Right hindlimb (tissue), 1 donor: ENCODE measurements at places on chromosomes 1 and 21.

- peak; percentile 25 for DNase-seq
Observed at GRCh38 chr1:157439302-157439954, 112.9 kb downstream of the FCRL5 start.

- no peak for DNase-seq
Observed at GRCh38 chr1:94855307-94855700, 35.1 kb downstream of the SLC44A3 start.

- DNase-seq, result no peak
Observed at GRCh38 chr1:51636764-51637522, 20.1 kb downstream of the OSBPL9 start.

GRCh38 chr1:206579747-206580437 is 32.4 kb downstream of the EIF2D start:
- DNase-seq, result no peak

DNA sequence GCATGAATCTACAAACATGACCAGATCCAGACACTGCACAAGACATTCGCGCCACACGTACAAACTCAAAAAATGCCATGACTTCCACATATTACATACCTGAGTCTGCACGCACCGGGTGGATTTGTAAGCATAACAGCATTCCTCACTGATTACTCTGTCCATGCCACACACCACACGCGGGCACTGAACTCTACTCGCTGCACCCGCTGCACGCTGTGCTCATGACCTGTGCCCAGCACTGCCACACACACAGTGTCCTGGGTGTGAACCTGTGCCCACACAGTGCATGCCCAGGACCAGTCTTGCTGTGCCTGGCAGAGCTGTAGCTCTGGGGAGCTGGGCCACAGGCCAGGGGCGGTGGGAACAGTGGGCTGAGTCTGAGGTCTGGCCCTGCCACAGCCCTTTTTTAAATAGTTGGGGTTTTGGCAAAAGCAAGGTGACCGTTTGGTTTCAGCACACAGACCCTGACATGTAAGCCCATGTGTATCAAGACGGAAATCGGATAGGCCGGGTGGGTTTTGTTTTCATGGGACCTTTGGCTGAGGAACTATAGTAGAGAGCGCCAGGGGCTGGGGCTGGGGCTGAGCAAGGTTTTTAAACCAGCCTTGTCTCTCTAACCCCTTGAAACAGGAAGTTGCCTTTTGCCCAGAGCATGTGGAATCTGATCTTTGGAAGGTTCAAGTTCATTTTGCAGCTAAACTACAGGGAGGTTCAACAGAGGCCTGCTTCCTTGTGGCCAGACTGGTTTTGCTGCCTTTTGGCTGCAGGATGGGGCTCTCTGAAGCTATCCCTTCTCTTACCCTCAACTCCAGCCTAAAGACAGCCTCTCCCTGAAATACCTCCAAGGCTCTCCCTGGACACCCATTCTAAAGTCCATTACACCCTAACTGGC is 12.3 kb upstream of the GOLT1A start:
- peak; percentile 33 for DNase-seq

- DNase-seq, result no peak
Observed at GRCh38 chr1:205959789-205960188, 16.5 kb upstream of the SLC26A9 start.

DNA sequence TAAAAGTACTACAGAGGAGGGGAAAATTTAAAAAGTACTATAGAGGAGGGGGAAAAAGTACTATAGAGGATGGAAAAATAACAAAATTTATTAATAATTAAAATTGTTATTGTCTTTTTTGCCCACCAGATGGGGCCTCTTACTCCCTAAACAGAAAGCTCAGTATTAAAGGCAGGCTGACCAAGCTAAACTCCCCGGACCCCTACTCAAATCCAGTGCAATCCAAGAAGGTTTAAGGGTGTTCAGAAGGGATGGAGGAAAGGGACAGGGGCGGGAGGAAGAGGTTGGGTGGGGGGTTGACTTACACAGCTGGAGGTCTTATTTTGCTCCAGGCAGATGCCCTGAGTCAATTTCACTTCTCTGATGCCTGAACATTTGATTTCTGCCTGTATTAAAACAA is 13.7 kb downstream of the CD34 start:
- DNase-seq, result no peak

GRCh38 chr1:85379203-85380136 is 85.5 kb downstream of the DDAH1 start:
- DNase-seq, result no peak

- DNase-seq, result no peak
Observed at GRCh38 chr1:33576821-33577599, 104.6 kb downstream of the ZSCAN20 start.

GRCh38 chr1:112402682-112403643 is 6.9 kb downstream of the CTTNBP2NL start:
- no peak for DNase-seq

- DNase-seq, result no peak
Observed at GRCh38 chr1:89022167-89022959, at the start of gene GBP3. Gene GBP3 (minus strand): TSS chr1:89022866. CDS start chr1:89020721, 2,145 bp downstream.

- DNase-seq, result no peak
Observed at GRCh38 chr1:12649971-12650421, 6.1 kb downstream of the AADACL4 start.

DNA sequence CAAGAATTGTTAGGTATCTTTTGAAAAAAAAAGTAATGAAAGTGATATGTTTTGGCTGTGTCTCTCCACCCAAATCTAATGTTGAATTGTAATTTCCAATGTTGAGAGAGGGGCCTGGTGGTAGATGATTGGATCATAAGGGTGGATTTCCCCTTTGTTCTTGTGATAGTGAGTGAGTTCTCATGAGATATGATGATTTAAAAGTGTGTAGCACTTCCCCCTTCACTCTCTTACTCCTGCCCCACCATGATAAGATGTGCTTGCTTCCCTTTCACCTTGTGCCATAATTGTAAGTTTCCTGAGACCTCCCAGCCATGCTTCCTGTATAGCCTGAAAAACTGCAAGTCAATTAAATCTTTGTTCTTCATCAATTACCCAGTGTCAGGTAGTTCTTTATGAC is 70.7 kb downstream of the XCL2 start:
- DNase-seq, result no peak

- DNase-seq, result no peak
Observed at GRCh38 chr1:107195476-107195875, 54.6 kb downstream of the NTNG1 start.

DNA sequence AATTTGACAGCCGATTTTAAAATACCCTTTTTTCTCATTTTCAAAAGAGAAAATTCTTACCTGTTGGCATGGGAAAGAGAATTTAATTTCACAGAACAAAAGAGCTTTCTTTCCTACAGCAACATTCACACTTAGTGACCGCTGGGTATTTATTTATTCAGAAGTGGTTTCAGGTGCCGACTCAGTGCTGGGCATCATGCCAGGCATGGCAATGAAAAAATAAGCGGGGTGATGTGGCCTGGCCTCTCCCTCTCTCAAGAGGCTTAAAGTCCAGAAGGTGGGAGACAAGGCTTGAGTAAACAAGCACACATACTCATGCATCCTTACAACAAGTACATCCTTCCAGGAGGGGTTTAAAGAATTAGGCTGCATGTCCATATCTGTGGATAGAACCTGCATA is 4.1 kb upstream of the PCP4 start:
- DNase-seq, result no peak

GRCh38 chr1:12345350-12346217 is 115.8 kb downstream of the VPS13D start:
- DNase-seq, result no peak

GRCh38 chr1:173400387-173400995 is 76.6 kb upstream of the PRDX6 start:
- DNase-seq, result no peak

- DNase-seq, result no peak
Observed at GRCh38 chr1:200317236-200317635, 92.6 kb downstream of the ZNF281 start.

GRCh38 chr1:219330669-219331068 is 157.0 kb downstream of the LYPLAL1 start:
- no peak for DNase-seq

DNA sequence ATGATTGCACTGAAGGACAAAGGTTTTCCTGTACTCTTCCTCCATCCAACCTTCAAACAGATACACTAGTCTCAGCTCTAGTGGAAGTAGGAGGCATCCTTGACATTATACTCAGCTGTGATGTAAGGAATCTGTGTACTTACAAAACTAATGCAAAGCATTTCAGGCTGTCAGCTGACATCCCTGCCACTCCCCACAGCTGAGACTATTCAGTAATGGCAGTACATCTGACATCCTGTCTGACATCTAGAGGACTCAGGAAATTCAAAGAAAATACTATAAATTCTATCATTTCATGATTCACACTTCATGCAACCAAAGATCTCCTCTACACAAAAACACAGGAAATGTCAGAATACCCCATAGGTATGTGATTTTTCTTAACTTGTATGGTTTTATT is 325.8 kb downstream of the SMYD3 start:
- no peak for DNase-seq

DNA sequence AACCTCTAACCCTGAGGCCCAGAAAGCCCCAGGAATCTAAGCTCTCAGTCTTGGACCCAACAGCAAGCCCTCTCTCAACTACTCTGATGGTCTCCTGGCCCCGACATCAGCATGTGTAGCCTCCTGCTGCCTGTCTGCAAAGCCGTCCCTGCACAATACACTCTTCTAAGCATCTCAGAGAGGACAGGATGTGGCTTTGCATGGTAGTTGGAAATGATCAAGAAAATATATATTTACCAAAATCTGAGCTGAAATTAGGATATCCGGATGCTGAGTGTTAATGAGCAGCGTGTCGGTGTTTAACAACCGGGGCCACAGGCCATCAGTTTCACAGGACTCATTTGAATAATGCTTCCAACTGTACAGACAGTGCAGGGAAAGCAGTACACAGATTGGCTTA is 59.1 kb upstream of the SIM2 start:
- no peak for DNase-seq

DNA sequence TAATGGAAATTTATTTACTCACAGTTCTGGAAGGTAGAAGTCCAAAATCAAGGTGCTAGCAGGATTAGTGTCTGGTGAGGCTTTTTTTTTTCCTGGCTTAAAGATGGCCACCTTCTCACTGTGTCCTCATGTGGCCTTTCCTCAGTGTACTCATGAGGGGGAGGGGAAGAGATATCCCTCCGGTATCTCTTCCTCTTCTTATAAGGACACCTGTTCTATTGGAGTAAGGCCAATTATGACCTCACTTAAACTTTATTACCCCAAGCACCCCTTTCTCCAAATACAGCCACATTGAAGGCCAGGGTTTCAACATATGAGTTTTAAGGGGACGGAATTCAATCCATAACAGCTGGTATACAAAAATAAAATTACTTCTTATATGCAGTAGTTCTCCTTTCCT is 203.7 kb upstream of the C1orf87 start:
- no peak for DNase-seq

GRCh38 chr1:237528545-237528944 is 362.2 kb downstream of the ZP4 start:
- no peak for DNase-seq

GRCh38 chr1:32958827-32959226 is 5.8 kb downstream of the RNF19B start:
- no peak for DNase-seq

DNA sequence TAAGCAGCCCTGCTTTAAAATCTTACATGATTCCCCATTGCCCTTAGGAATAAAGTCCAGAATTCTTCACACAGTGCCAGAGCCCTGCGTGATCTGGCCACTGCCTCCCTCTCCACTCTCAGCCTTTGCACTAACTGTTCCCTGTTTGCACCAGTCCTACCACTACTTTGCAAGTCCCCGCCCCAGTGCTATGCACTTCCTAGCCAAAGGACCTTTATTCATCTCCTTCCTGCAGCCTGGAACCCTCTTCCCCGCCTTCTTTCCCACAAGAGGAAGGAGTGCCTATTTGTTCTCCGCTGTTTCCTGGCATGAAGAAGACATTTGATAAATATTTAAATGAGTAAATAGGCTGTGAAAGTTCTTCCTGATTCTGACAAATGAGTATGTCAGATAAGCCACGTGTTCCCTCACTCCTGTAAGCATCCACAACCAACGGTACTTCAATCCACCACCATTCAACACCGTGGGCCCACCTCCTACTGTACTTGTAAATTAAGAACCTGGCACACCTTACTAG is 23.9 kb downstream of the CAPN8 start:
- DNase-seq, result no peak

- no peak for DNase-seq
Observed at GRCh38 chr21:44900559-44901251, 20.0 kb downstream of the ITGB2 start.

- no peak for DNase-seq
Observed at GRCh38 chr1:212188599-212189351, 96.4 kb upstream of the PPP2R5A start.

DNA sequence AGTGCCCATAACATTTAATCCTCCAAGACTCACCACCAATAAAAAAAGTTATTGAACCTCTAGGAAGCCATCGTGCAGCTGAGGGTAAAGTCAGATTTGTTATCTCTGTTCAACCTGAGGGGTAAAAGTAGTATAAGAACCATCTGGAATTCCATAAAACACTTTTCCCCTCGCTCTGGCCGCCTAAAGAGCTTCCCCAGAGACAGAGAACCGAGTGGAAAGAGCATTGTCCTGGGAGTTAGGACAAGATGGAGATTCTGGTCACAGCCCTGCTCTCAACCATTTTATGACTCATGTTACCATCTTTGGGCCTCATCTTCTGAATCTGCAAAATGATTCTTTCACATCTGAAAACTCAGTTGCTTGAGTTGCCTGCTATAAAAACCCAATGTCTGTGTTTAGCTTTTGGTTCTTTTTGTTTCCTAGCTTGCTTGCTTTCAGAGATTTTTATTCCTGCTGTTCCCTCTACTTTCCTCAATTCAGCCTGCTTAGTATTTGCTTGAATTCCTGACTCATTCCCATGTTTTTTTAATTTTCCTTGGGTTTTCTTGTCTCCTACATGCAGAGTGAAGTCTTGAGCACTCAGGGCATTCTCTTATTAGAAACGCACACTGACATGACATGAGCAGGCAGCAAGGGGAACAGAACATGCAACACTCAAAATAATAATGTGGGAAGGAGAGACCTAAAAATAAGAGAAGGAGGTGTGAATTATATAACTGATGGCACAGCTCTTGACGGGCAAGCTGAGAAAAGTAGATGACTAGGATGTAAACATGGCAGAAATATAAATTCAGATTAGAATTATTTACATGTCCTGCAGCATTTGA is 1.7 kb downstream of the EPHX4 start:
- no peak for DNase-seq

DNA sequence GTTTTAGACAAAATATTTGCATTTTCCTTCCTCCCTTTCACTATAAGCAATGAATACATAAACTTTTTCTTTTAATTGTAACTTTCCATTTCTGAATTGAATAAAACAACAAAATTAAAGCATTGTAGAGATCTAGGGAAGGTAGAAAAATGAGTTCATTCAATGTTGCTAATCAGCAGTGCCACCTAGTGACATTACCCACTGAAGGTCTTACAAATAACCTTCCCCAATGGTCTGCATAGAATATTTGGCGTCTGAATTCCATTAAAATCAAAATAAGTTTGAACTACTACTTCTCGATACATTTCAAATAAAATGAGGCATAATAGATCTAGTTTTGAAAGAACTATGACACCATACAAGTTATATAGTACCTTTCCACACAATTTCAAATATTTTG is 19.6 kb downstream of the FH start:
- no peak for DNase-seq
